T-helper 17 cell (primary cell): ENCODE measurements at places on chromosomes 3 and 15.

DNA sequence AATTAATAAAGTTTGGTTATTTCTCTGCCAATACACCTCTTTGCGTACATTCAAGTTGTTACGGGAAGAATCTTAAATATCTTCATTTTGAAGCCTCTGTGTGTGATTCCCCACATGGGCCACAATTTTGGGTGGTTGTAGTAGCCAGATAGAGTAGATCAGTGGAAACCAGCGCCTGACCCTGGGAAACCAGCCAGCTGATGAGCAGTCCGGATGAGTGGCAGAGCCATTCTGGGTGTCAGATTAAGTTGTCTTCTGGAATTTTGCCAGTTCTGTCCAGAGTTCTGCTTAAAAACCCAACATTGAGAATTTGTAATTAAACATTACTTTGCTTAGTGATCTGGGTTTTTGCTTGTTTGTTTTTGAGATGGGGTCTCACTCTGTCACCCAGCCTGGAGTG, 49.7 kb downstream of the MRPS25 start:
- no peak for DNase-seq

- DNase-seq = no peak
These were observed 75.8 kb upstream of the OSTN start for GRCh38 chr3:191123231-191123630.

- no peak for DNase-seq
These were observed 71.8 kb downstream of the DTWD1 start for GRCh38 chr15:49692514-49693090.

GRCh38 chr3:37646865-37647264, 214.8 kb upstream of the CTDSPL start:
- no peak for DNase-seq

DNA sequence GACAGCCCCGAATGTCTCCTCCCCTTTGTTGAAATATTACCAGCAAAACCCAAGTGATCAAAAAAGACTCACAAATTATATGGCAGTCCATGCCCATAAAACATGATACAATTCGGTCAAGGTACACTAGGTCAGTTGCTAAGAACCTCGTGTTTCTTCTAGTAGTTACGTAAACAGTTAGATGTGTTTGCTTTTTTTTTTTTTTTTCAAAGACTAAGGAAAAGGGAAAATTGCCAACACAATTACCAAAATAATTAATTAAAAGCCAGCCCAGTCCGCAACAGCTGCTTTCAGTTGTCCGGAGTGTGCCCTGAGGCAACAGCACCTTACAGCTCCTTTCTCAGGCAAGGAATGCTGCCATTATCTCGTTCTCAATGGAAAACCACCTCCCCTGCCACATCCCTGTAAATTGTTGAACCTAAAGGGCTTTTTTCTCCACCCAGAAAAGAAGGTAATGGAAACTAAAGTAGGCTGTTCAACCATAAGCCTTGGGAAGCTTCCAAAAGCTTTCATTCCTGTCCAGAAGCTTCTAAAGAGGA, 129.2 kb upstream of the TSC22D2 start:
- DNase-seq = no peak

- no peak for DNase-seq
These were observed 1028.6 kb downstream of the OTOL1 start for GRCh38 chr3:162525066-162525742.

DNA sequence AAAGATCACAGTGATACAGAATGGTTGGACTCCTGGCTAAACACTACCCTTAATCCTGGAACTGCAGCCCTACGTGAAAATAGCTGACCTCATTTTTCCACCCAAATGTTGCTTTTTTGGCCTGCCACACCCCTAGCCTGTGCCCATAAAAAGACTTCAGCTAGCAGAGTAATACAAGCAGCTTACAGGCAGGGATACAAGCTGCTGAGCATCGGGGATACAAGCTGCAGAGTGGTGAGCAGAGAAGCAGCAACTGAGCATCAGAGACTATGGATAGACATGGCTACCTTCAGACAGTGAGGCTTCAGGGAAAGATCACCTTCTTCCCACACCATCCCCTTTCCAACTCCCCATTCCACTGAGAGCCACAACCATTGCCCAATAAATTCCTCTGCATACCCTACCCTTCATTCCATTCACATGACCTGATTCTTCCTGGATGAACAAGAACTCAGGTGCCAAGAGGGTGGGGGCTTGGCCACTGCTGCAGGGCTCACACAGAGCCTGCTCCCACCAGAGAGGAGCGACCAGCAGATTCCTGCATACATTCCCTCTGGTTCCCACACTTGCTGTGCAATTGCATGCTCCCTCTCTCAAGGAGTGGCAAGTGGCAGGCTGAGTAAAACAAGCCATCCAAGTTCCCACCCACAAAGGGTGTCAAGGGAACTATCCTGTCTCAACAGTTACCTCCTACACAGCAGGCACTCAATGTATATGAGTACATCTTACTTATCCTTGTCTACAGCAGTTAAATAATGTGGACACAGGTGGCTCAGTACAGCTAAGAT, 217.5 kb downstream of the ALCAM start:
- no peak for DNase-seq

GRCh38 chr3:52394751-52395502, 50.0 kb downstream of the SEMA3G start:
- DNase-seq = no peak

GRCh38 chr3:67517781-67518180, 136.6 kb downstream of the SUCLG2 start:
- DNase-seq = no peak
